ENCODE measurements at places on chromosomes 7 and 10. TPM values are rescaled to one million over a fixed set of nuclear protein-coding genes. Genes with fewer than 3 reads are reported as not detected.

- no peak for DNase-seq
Measured at GRCh38 chr7:24965831-24966708, 13.9 kb downstream of the OSBPL3 start.

- DNase-seq: no peak
Measured at GRCh38 chr10:52261362-52261761, 52.7 kb upstream of the DKK1 start.

GRCh38 chr7:157547611-157548010, 210.8 kb downstream of the DNAJB6 start:
- no peak for DNase-seq

CTAGE15 gene
- total RNA-seq: not detected

NPY gene
- not detected for total RNA-seq

HSPA12A gene
- total RNA-seq: 3.0 TPM

NUDT13 gene
- 0.99 TPM for total RNA-seq

ARHGEF5 gene
- 2.9 TPM for total RNA-seq

CPEB3 gene
- total RNA-seq: 1.6 TPM
